ENCODE measurements at places on chromosomes 1 and 21.

GRCh38 chr1:53544728-53545515 is 85.7 kb downstream of the DMRTB1 start:
- no peak for DNase-seq

DNA sequence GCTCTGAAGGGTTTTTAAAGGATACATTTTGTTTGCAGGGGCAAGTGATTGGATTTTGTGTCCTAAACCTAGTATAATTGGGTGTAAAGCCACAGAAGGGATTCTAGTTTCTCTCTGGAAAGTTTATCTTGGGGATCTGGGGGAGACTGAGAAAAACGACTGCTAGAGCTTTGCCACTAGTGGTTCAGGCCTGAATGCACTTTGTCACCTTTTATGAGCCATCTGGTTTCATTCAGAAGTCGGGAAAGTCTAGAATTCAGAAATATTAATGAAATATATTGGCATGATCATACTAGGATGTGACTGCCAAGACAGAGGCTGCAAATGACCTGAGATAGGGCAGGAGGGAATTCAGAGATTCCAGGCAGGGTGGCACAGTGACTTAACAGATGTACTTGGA is 111.5 kb upstream of the KCNK2 start:
- no peak for DNase-seq

DNA sequence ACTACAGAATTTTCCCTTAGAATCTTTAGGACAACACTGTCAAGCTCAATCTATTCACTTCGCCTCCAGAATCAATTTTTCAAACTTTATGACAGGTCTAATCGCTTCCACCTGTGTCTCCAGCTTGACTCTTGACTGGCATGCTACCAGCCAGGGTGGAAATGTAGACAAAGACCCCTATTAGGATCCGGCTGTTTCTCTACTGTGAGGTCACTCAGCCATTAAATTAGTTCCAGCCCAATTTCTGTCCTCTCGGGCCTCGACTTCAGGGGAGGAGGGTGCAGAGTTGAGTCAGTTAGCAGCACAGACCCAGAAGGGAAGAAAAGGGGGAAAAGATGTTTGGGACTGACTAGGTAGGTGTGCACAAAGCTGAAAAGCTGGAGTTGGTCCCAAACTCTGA is 78.5 kb downstream of the HLCS start:
- DNase-seq, result no peak

DNA sequence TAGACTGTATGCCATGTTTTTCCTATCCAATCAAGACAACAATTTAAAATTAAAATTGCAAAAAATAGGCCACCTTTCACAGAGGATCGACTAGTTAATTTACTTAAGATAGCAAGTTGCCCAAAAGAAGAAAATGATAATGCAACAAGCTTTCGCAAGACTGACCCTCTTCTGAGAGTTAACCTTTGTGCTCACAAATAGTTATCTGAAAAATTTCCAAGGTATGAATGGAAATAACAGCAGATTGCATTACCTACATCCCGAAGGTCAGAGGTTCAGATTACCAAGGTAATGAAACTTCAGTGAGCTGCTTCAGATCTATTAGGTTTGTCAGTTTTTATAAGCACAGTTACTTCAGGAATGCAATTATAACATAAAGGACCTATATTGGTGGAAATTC is 298.0 kb downstream of the KCTD3 start:
- DNase-seq, result no peak

GRCh38 chr21:35401476-35401875 is 352.4 kb upstream of the RUNX1 start:
- DNase-seq, result peak; percentile 37

DNA sequence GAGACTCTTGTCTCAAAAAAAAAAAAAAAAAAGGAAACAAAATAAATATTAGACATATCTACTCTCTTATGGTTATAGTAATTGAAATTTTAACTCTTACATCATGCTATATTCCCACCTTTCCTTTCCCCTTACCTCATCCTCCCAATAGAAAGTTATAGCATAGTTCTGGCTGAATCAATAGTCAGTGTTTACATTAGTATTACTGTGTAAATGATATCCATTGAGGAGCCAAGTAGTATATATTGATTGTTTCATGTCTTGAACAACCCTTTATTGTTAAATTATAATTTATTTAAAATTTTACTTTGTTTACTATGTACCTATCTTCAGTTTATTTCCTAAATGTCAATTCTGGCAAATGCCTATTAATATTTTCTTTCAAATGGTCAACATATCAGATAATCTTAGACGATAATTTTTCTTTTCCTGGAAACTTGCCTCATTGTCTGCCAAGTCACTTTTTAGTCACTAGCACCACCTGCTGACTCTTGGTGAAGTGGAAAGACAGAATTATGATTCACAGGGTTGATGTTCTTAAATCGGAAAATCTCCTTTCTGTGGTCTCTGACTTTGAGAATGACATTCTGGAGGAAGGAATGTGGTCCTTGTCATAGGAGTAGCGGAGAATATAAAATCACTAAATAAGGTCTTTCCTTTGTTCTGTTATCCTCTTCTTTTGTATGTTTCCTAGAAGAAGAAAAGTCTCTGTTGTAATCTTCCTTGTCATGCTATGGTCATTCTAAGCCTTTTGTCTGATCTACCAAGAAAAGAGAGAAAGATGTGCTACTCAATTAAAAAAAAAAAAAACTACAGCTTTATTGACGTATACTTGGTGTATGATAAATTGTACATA is 8.6 kb downstream of the HJV start:
- peak; percentile 87 for DNase-seq

DNA sequence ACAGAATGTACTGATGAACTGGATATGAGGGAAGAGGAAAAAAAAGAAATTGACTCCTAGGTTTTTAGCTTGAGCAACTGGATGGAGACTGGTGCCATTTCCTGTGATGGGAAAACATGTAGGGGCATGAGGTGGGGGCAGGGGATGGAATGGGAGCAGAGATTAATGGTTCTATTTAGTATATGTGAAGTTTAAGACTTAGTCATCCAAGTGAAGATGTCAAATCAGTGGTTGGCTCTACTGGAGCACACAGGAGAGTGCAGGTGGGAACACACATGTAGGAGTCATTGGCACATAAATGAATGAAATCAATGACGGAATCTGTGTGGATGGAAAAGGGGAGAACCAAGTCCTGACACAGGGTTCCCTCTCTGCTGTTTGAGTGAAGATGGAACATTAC is 224.4 kb upstream of the COA6 start:
- DNase-seq, result no peak

GRCh38 chr1:114648503-114648902 is 21.3 kb downstream of the DENND2C start:
- no peak for DNase-seq

- no peak for DNase-seq
Measured at GRCh38 chr1:67608661-67609576, 76.1 kb upstream of the GADD45A start.

GRCh38 chr1:232468249-232468648 is 161.7 kb downstream of the SIPA1L2 start:
- no peak for DNase-seq

DNA sequence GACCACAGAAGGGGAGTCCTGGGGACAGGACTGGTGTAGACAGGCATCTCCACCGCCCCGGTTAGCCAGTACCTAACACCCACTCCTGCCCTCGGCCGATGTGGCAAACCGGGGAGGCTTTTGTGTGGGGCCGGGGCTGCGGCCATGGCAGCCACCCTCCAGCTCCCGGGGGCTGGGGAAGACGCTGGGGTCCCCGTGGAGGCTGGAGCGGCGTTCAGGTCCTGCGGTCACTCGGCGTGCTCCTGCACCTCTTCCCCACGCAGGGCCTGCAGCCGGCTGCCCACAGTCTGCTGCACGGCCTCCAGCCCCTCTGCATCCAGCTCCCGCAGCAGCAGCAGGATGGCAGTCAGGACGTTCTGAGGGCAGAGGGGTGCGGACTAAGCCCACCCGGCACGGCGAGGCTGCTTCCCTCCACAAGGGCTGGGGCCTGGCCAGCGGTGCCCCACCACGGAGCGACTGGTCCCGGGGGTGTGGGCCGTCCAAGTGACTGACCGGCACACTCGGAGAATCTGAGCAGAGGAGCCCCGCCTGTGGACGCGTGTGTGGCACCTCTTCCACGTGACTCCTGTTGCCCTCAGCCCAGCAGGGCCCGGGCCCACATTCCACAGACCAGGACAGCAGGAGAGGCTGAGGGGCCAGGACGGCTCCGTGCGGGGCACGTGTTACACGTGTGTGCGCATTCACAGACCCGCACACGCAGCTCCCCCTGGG is 9.1 kb downstream of the CFAP410 start:
- DNase-seq, result no peak

- DNase-seq, result peak; percentile 38
Measured at GRCh38 chr1:68175621-68176398, 56.5 kb downstream of the WLS start.

GRCh38 chr1:181173761-181174447 is 85.4 kb downstream of the IER5 start:
- DNase-seq, result no peak

- DNase-seq, result no peak
Measured at GRCh38 chr1:232795497-232796053, 9.6 kb upstream of the MAP10 start.

GRCh38 chr1:218364028-218364710 is 19.0 kb downstream of the TGFB2 start:
- no peak for DNase-seq

DNA sequence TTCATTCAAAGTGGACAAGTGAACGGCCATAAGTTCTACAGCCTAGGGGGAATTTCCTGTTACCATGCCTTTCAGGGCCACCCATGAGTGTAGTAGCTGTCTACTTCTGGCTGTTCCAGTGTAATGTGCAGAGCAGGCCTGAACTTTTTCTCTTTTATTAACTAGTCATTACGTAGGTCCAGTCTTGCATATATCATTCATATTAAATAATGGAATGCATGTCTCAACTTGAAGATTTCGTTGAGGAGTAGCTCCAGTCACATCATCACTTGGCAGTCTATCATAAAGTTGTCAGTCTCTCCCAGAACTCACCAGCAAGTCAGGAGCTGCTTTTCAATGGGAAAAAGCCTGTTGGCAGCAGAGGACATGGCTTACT is 12.0 kb upstream of the GIPC2 start:
- DNase-seq, result no peak

DNA sequence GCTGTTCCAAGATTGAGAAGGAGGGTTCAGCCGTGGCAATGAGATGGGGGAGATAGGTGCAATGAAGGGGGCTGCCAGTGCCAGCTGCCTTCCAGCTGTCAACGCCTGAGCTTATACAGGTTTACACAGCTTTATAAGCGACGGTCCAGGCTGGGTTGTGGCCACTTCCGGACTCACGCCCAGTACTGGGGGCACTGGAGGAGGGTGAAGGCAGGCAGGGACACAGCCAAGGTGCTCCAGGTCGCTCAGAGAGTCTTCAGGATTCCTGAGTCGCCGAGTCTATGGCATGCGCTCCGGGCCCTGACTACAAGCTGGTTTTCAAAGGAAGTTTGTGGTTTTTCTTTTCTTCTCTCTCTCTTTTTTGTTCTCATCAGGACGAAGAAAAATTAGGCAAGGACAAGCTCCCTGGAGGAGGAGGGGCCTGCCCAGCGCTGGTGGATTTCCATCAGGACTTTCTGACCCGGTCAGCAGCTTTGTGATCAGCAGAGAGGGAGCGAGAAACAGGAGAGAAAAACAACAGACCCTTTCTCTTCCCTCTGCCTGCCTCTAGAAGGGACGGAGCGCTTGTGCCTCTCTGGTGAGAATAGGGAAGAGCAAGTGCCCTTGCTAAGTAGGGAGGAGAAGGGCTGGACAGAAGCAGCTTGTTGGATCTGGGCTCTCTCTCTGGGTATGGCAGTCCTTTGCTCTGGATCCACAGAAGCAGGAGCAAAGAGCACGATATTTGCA is at the start of gene MINDY1:
TSS of gene MINDY1 (minus strand) at position 576 of the 726 bp plus-strand sequence. CDS start 4,285 bp downstream, outside the sequence.
- peak; percentile 88 for DNase-seq

DNA sequence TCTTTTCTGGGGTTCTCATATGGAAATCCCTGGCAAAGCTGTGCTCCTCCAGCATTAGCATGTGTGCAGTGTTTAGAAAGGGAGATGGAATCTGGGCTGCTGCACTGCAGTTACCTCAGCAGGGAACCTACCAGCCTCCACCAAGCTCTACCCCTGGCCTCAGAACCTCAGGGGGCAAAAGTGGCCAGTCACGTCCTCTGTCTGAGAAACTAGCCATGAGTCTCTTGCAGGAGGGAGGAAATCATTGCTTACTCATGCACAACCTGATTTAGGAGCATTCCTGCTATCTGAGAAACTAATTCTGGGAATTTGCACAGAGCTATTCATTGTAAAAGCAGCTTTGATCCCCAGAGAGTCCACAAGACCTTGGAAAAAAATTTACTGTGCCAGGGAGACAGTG is 80.6 kb upstream of the IPO9 start:
- peak; percentile 97 for DNase-seq

DNA sequence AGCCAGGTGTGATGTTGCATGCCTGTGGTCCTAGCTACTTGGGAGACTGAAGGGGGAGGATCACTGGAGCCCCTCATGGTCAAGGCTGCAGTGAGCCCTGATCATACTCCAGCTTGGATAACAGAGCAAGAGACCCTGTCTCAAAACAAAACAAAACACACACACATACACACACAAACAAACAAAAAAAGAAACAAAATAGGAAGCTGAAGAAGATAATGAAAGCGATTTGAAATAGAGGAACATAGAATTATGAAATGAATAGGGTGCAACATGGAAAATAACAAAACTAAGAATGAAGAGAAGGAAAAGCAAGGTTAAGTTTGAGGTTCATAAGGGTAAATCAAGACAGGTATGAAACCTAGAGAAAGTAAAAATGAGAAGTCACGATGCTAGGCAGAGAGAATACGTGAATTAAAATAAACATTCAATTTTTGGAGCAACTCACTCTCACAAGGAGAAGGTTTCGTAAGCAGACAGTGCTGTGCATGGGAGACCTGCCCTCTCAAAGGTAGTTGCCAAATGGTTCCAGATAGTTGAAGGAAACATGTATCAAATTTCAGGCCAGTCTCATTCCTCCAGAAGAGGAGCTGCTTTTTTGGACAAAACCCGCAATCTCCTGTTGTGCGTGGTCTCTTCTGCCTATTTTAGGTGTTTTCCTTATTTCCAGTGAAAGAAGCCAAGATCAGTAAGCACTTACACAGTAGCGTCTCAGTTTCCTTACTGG is 3.3 kb downstream of the CD46 start:
- DNase-seq, result no peak

DNA sequence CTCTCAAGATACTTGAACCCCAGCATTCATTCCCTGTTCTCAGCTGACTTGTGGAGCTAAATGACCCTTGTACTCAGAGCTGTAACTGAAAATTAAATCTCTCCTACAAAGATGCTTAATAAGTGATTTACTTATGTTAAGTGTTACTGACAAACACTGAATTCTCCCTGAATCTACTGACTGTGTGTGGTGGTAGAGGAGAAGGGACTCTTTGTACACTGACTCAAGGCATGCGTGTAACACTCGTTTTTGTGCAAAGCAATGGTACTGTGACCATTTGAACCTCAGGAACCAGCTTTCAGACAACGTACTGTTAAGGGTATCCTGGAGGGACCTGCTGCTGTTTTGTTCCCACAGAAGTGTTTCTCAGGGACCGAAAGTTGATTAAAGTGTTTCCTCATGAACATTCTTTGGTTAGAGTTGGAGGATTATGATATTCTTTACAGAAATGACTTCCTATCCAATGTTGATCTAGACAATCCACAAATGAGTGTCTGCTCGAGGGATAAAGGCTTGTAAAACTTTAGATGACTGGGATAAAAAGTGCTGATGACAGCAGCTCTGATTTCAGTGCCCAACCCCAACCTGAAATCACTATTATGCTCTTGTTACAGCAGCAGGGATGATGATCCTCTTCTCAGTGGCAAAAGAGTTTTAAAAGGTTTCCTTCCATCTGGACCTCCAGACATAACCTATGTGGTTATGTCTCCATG is 12.8 kb downstream of the RGL1 start:
- no peak for DNase-seq

GRCh38 chr21:38761531-38761930 is 44.2 kb upstream of the ETS2 start:
- DNase-seq, result no peak

- DNase-seq, result no peak
Measured at GRCh38 chr1:201466492-201466891, 2.5 kb downstream of the PHLDA3 start.

Data from astrocyte of the spinal cord (primary cell).